ENCODE measurements at places on chromosomes 6 and 20.

DNA sequence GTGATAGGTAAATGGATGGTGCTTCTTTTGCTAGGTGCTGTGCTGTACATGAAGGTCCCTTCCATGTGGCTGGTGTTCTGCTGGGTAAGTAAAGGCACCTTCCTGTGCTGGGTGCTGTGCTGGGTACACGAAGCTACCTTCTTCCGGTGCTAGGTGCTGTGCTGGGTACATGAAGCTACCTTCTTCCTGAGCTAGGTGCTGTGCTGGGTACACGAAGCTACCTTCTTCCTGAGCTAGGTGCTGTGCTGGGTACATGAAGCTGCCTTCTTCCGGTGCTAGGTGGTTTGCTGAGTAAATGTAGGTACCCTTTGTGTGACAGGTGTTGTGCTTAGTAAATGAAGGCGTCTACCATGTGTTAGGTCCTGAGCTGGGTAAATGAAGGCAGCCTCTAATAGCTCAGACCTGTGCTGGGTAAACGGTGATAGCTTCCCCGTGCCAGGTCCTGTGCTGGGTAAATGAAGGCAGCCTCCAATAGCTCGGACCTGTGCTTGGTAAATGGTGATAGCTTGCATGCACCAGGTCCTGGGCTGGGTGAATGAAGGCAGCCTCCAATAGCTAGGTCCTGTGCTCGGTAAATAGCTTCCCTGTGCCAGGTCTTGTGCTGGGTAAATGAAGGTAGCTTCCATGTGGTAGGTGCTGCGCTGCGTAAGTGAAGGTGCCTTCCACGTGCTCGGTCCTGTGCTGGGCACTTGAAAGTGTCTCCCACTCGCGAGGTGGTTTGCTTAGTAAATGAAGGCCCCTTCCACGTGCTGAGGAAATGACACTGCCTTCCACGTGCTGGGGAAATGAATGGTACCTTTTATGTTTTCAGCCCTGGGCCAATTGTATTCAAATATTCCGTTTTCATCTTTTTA is 115.5 kb downstream of the ERMARD start:
- no peak for DNase-seq

GRCh38 chr6:105968603-105969333 is 117.4 kb upstream of the PRDM1 start:
- DNase-seq, result no peak

DNA sequence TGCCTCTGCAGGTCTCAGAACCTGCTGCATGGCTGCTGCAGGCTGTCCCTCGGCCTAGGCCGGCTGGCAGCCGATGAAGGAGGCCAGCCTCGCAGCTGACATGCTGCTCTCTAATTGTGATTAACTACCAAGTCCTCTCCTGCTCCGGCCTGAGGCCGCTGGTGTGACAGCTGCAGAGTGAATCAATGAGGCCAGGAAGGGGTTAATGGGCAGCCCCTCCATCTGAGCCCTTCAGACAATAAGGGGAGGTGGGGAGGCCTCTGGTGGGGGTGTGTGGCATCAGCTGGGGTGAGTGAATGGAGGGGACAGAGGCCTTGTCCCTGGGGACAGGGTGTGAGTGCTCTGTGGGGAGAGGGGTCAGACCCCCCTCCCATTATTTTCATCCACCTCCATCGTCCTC is 34.4 kb downstream of the SLC52A3 start:
- DNase-seq, result no peak

DNA sequence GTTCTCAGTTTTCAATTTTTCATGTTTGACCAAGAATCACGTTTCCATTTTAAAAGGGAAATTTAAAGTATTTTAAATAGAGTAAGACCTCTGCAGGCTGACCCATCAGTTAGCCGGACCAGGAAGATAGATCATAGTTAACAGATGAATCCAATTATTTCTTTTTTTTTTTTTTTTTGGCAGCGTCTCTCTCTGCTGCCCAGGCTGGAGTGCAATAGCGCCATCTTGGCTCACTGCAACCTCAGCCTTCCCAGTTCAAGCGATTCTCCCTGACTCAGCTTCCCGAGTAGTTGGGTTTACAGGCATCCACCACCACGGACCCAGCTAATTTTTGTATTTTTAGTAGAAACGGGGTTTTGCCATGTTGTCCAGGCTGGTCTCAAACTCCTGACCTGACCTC is 256.7 kb upstream of the CNR1 start:
- DNase-seq, result no peak

DNA sequence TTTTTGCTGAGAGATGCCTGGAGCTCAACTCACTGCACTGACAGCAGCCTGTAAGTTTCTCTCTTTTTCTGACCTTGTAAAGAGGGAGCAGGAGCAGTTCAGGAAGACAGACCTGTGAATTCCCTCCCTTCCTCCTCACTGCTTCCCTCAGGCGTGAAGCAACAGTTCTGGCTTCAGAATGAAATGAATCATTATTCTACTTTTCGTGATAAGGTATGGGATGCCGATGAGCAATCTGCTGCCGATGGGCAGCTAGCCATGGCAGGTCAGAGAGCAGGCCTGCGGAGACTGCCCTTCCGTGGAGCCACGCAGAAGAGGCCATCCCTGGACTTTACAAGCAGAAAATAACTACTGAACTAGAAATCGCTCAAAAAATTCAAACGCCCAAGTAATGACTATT is 426.5 kb upstream of the RNF217 start:
- no peak for DNase-seq

DNA sequence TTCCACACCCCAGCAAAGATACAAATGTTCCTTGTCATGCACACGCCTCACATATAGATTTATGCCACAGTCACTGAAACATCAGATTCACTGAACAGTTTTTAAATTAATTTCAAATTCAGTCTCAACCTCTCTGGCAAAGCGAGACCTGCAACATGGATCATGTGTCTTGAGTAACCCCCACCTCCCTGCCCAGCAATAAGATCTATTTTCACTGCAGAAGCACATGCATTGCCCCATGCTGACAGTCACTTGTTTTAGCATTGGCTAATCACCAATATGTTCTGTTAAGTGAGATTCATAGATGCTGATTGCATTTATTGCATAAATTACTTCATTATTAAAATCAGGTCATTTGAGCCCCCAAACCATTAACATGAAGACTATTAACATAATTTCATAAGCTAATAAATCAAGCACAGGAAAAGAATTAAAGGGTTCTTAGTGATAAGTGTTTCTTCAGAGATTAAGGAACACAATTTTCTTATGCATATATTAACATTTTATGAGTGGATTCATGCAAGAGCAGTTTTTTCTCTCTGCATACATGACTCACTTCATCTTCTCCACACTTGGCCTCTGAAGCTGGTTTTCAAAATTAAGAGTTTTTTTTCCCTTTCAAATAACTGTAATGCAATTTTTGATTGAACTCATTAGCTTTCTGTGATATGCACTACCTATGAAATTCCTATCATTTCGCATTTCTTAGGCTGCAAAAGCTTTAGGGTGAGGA is 173.2 kb upstream of the SOX4 start:
- no peak for DNase-seq

GRCh38 chr6:75791881-75792280 is 42.8 kb downstream of the MYO6 start:
- no peak for DNase-seq

DNA sequence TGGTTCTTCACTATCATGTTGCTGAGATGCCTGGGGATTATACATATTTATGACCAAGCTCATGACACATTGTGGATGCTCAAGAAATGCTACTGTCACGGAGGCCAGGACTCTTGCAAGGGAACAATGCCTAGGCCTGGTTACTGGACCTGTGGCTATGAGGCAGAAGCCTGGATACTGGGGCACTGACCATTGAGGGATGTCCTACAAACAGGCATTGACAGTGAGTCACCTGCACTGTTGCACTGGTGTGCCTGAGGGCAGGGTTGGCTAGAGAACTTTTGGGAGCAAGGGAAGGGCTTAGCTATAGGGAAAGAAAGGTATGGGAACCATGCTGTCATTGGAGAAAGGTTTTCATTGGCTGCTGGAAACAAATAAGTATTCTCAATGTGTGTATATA is 313.1 kb upstream of the SUPT3H start:
- DNase-seq, result no peak

- DNase-seq, result no peak
Measured at GRCh38 chr20:48791666-48792071, 36.1 kb downstream of the PREX1 start.

- DNase-seq, result no peak
Measured at GRCh38 chr6:7541175-7542064, at the start of gene DSP. Gene DSP, plus strand, starts transcription at chr6:7541671. Its CDS starts 245 bp downstream, at chr6:7541916.
